ENCODE measurements at places on chromosomes 5 and 9. TPM values are rescaled to one million over a fixed set of nuclear protein-coding genes. Genes with fewer than 3 reads are reported as not detected.

The NR6A1 gene
- polyA plus RNA-seq: 0.84 TPM

The POLR3G gene
- polyA plus RNA-seq: 0.62 TPM

The UNC13B gene
- 23.7 TPM for polyA plus RNA-seq

The FAT2 gene
- 0.04 TPM for polyA plus RNA-seq

The PCDHGB1 gene
- polyA plus RNA-seq: 0.85 TPM

The MAP3K1 gene
- polyA plus RNA-seq: 2.1 TPM

The PCDHGC4 gene
- 0.39 TPM for polyA plus RNA-seq

The PLAC8L1 gene
- not detected for polyA plus RNA-seq

All from heart left ventricle (tissue), 16 donors.